K562 (cell line): ENCODE measurements at places on chromosomes 12 and 14.

- H3K36me3 ChIP-seq, result no peaks in the 10 kb centered on the region
- H3K4me1 ChIP-seq, result no peaks in the 10 kb centered on the region
- H3K4me3 ChIP-seq, result no peak overlapping the region
- DNase-seq, result no peak
These were observed 522.0 kb upstream of the SEL1L start for GRCh38 chr14:82055515-82056115.

DNA sequence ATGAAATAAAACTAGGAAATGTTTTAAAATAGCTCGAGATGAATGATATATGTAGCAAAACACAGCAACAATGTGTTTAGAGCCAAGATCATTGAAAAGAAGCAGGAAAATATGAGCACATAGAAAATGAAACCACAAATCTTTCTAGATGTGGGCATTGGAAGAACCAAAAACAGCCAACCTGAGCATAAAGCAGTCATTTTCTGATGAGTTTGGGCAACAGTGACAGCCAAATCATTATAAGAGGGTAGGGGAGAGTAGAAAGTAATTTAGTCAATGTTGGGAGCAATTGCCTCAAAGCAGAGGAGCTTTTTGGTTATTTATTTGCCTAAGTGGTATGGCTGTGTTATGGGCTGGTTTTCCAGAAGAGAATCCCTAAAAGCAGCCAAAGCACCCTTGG lies 8.8 kb upstream of the BICDL1 start:
- H3K27me3 ChIP-seq, result peaks cover 17% of the 10 kb centered on the region
- no peak overlapping the region for H3K27ac ChIP-seq
- DNase-seq, result no peak
- H3K36me3 ChIP-seq, result no peaks in the 10 kb centered on the region
- no peak overlapping the region for H3K4me3 ChIP-seq

DNA sequence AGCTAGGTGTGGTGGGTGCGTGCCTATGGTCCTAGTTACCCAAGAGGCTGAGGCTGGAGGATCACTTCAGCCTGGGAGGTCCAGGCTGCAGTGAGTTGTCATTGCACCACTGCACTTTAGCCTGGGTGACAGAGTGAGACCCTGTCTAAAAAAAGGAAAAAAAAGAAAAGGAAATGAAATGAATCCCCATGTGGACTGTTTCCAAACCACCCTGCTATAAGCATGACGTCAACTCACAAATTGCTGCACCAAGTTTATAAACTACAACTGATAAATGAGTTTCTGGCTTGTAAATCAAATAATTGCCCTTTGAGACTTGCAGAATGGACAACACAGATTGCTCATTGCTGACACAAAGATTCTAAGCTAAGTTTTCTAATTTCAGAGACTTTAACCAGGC lies 51.0 kb upstream of the STK38L start:
- no peak overlapping the region for H3K27ac ChIP-seq
- peaks cover 7% of the 10 kb centered on the region for H3K27me3 ChIP-seq
- no peaks in the 10 kb centered on the region for H3K4me1 ChIP-seq
- H3K4me3 ChIP-seq, result no peak overlapping the region
- DNase-seq, result no peak

DNA sequence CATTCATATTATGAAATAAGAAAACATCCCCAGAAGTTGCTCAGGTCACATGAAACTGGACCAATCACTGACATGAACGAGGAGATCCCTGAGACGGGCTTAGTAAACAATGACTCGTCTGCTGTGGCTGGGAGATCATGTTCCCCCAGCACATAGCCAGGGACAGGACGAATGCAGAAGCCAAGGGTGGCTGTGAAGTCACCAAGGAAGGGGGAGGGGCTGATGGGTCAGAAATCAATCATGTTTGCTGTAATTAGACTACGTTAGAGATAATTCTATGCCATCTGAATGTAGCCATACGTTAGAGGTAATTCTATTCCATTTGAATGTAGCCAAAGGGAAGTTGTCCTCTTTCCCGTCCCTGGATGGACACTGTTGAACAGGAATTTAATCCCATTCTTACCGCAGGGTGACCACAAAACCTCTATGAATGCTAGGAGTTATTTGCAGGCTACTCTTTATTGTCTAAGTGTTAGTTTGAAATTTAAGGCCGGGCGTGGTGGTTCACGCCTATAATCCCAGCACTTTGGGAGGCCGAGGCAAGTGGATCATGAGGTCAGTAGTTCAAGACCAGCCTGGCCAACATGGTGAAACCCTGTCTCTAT lies 332.9 kb downstream of the TMEM132D start:
- no peaks in the 10 kb centered on the region for H3K4me1 ChIP-seq
- H3K4me3 ChIP-seq, result no peak overlapping the region
- no peak overlapping the region for H3K27ac ChIP-seq

- no peaks in the 10 kb centered on the region for H3K27me3 ChIP-seq
- no peaks in the 10 kb centered on the region for H3K36me3 ChIP-seq
- no peak overlapping the region for H3K4me3 ChIP-seq
- no peak for DNase-seq
- no peaks in the 10 kb centered on the region for H3K4me1 ChIP-seq
These were observed 57.3 kb downstream of the FLRT2 start for GRCh38 chr14:85587151-85587711.

DNA sequence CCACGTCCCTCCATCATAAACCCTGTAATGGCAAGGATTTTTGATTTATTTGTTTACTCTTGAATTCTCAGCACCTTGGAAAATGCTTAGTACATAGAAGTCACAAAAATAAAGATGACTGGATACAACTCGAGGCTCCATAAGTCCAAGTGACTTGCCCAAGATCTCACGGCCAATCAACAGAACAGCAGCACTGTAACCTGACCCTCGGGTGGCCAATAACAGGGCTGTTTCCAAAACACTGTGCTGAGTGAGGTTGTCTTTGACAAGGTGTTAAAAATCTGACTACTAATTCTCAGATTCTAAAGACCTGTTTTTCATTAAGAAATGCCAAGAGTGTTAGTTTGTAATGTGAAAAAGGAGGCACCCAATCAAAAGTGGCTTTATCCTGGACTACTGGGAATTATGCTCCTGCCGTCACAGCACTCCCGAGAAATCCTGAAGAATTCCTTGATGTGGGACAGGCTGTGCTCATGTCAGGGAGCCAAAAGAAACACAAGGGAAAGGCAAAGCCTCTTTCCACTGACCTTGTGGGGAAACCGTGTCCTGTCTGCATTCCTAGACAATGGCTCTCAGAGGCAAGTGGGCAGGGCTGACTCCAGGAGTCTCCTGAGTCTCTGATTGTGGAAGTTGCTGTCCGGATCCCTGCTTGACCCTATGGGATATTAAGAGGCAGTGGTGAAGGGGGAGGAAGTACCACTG lies 204.7 kb upstream of the PELI2 start:
- no peak overlapping the region for H3K27ac ChIP-seq
- H3K27me3 ChIP-seq, result no peaks in the 10 kb centered on the region
- H3K36me3 ChIP-seq, result no peaks in the 10 kb centered on the region
- no peak overlapping the region for H3K4me3 ChIP-seq

- no peak for DNase-seq
- peak overlapping the region; percentile 15; the same call in 2 of the 3 replicates for H3K27ac ChIP-seq
- no peak overlapping the region for H3K4me3 ChIP-seq
- no peaks in the 10 kb centered on the region for H3K27me3 ChIP-seq
These were observed 17.5 kb upstream of the PPP1CC start for GRCh38 chr12:110760204-110760609.
